ENCODE measurements at places on chromosomes 7 and 10.

- DNase-seq: no peak
These were observed 102.2 kb downstream of the JCAD start for GRCh38 chr10:29957236-29957635.

DNA sequence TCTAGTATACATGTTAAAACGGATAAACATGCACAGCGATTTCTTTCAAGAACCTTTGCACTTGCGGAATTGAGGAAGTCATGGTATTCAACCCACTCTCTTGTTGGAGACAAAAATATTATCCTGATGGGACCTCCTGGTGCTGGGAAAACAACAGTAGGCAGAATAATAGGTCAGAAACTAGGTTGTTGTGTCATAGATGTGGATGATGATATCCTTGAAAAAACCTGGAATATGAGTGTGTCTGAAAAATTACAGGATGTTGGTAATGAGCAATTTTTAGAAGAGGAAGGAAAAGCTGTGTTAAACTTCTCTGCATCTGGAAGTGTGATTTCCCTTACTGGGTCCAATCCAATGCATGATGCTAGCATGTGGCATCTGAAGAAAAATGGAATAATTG lies 6.9 kb downstream of the THNSL1 start:
- DNase-seq: no peak

GRCh38 chr7:75971309-75971960 lies 23.0 kb downstream of the TMEM120A start:
- DNase-seq: no peak

DNA sequence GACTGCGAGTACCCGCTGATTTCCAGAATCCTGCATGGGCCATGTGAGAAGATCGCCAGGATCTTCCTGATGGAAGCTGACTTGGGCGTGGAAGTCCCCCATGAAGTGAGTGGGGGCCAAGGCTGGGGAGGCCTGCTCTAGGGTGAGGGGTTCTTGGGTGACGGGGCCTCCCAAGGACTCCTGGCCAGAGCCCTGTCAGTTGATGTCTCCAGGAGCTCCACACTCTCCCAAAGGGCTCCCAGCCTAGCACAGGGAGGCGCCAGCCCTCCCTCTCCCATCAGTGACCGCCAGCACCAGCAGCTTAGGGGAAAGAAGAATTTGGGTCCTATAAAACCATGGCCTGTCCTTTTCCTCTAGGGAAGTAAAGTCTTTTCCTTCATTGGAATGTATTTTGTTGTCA lies 9.8 kb upstream of the ZNF22 start:
- DNase-seq: no peak

GRCh38 chr10:79038104-79038840 lies 30.5 kb upstream of the ZMIZ1 start:
- no peak for DNase-seq

DNA sequence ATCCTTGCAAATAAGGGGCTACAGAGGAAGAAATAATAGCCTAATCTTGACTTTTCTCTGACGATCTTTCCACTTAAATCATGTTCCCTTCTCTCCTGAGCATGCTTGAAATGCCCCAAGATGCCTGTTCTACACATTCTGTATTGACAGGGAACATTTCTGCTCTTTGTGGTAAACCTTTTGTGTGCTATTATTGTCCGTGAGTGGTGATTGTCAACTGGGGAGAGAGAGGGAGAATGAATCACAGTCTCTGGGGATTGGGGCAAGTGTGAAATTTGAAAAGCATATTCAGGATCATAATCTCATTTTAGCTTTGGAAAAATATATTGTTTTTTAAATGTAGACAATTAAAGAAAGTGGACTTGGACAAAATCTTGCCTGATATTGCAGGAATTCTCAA lies 20.6 kb downstream of the UBTD1 start:
- DNase-seq: no peak

GRCh38 chr7:129821476-129821875 lies 131.3 kb downstream of the UBE2H start:
- DNase-seq: no peak

GRCh38 chr10:34255035-34255434 lies 560.1 kb downstream of the PARD3 start:
- no peak for DNase-seq

DNA sequence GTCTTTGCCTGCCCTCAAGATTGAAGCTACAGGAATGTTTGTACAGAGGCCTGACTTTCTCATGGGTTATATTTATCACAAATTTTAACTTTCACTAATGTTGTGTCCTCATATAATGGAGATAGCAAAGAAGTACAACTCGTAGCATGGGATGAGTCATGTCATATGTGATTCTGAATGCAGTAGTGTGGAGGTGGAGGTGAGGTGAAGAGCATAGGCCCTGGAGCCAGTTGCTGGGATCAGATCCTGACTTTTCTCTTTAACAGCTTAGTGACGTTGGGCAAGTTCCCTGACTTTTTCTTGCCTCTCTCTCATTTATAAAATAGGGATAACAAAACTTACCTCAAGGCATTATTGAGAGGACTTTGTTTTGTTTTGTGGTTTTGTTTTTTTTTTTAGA lies 132.1 kb upstream of the IMMP2L start:
- no peak for DNase-seq

GRCh38 chr10:119398996-119399395 lies 143.5 kb downstream of the RGS10 start:
- DNase-seq: no peak

DNA sequence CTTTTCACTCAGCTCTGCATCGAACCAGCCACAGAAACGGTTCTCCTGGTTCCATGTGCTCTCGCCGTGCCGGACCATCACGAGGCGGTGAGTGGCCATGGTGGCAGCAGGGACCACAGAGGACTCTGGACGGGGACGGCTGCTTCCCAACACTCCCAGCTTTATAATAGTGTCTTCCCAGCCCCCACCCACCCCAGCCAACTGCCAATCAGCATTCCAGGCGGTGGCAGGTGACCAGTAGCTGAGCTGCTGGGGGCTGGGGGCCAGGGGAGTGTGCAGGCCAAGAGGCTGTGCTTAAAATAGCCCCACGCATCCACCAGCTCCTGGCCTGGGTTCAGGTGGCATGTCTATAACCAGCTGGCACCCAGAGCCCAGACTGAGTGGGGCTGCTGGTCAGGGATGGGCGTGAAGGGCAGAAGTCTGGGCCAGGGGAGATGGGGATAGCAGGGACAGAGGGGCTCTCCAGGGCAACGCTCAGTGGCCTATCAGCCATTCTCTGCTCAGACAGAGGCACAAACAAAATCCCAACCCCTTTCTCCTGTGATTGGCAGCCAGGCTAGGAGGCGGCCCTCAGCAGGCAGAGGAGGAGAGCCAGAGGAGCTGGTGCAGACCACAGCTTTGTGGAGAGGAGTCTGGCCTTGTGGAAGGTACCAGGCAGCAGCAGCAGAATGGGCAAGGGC lies at the start of gene PGAM2:
TSS of gene PGAM2 (minus strand) at position 137 of the 680 bp plus-strand sequence. CDS start at position 99, 38 bp downstream.
- no peak for DNase-seq

- no peak for DNase-seq
These were observed 35.0 kb upstream of the CPXM2 start for GRCh38 chr10:123926401-123927264.

GRCh38 chr7:33887266-33887975 lies 17.9 kb upstream of the BMPER start:
- no peak for DNase-seq

GRCh38 chr7:24728503-24729364 lies 28.5 kb downstream of the GSDME start:
- no peak for DNase-seq

GRCh38 chr10:106957823-106958588 lies 206.5 kb downstream of the SORCS1 start:
- no peak for DNase-seq

- no peak for DNase-seq
These were observed 47.7 kb downstream of the VIPR2 start for GRCh38 chr7:159096736-159097581.

- DNase-seq: no peak
These were observed 507.6 kb upstream of the FOXK1 start for GRCh38 chr7:4174451-4174850.

- DNase-seq: no peak
These were observed 721.7 kb upstream of the GALNT17 start for GRCh38 chr7:70410134-70410750.

- no peak for DNase-seq
These were observed 1.1 kb upstream of the SEC31B start for GRCh38 chr10:100520811-100521210.

DNA sequence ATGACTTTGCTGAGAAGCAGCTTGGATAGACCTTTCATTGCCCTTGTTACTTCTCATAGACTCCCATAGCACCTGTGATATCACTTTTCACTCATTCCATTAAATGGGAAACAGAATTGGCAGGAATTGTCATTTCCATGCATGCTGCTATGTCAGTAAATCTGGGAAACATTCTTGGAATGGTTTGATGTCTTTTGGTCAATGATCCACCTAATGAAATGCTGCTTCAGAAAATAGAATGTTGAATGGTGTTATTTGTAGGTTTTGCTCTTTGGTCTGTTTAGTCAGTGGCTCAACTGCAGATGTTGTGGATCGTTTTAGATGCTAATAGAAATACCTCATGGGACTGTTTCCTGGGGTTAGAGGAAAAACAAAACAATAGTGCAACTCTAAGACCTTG lies 127.8 kb downstream of the PLPP4 start:
- no peak for DNase-seq

DNA sequence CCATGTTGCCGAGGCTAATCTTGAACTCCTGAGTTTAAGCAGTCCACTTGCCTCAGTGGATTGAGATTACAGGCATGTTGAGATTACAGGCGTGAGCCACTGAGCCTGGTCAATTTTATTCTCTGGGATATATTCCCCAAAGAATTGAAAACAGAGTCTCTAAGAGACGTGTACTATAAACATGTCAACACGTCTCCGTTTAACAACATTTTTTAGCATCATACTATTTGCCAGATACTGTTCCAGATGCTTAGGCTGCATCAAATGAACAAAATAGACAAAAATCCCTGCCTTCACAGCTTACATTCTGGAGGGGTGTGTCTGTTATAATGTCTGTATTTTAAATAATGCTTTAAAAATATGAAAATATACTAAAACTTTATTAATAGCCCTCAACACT lies 54.1 kb upstream of the PRKG1 start:
- no peak for DNase-seq

- DNase-seq: no peak
These were observed 126.8 kb upstream of the ODAD2 start for GRCh38 chr10:28125701-28126100.

GRCh38 chr10:24891823-24892222 lies 60.6 kb downstream of the PRTFDC1 start:
- DNase-seq: no peak

DNA sequence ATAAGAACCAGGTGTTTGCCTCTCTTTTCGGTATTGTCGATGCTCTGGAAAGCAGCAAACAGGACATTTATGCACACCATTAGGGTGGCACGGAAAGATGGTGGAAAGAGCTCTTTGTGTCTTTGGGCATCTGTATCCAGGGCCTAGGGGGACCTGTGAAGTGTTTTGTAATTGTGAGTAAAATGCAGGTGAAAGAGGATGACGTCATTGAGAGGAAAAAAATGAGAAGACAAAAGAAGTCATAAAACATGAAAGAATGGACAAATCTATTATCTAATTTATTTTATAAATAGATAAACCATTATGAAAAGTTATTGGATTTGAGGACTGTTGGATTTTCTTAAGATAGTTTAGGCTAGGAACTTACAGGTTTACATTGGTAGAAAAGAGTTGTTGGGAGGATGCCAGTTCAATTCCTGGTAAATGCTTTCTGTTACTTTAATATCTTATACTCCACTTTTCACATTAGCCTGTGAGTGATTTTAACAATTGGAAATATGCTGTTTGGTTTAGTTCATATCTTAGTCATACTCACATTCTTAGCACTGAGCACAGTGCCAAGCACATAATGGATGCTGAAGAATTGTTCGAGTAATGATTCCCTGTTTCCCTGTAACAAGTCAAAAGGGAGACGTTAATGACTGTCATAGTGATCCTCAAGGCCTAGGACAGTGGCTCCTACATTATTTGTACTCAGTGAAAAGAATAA lies 62.6 kb downstream of the EXOC4 start:
- no peak for DNase-seq

DNA sequence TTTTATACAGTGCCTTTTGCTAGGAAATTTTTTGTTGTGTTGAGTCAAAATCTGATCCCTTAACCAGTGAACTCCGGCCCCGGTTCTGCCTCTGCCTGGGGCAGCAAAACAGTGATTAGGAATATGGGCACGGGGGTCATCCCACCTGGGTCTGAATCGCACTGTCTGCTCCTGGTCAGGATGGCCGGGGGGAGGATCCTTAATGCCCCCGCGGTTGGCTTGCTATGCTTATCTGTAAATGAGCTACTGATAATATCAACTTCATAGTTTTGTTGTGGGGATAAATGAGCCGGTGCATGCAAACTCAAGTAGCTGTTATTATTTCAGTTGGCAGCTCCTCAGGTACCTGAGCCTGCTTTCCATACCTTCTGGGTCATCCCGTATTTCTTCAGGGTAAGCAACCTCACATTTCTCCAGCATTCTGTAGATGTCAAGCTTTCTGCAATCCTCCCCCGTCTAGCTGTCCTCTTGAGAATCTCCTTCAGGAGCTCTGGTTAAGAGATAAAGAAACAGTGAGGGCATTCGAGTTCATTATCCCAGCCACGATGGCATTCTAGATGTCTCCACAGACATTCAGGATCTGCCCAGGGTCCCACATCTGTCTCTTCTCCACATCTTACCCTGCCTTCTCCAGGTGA lies 592.2 kb downstream of the SDK1 start:
- DNase-seq: no peak

DNA sequence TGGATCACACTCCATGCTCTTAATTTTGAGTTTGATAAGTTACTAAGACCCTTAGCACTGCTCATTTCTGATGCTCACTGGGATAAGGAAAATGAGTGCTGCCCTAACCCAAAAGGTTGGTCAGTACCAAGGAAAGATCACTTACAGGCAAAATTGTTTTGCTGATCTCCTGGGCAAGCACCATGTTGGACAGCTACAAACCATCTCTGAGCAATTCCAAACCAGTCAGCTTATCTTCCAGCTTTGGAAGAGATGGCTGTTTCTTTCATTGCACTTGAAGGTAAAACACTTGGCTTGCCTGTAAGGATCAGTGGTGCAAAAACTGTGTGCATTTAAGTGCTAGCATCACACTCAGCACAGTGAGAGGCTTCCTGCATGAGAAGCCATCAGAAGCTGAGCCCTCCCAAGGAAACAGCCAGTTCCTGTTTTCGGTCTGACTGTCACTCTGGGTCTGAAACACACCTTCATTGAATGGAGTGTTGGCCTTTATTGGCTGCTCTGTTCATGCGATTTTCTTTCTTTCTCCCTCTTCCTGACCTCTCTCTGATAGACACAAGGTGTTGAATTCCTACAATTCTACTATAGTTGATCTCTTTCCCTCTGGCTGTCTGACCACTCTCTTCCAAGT lies 126.4 kb upstream of the GHITM start:
- DNase-seq: no peak

GRCh38 chr10:111139567-111139966 lies 62.7 kb downstream of the ADRA2A start:
- no peak for DNase-seq

DNA sequence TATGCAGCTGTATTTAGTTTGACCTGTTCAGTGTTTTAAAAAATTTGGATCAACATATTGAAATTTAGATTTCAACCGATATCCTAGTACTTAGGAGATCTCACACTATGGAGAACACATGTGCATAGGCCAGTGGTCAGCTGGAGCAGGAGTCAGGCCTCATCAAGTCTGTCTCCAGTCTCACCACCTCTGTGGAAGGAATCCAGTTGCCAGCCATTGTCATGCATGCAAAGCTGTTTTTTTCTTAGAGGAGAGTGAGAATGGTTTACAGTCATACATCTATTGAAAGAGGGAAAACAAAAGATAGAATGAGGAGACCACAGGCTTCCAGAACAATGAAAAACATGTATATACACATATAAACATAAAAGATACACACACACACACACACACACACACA lies 7.6 kb upstream of the CLEC5A start:
- DNase-seq: no peak

- DNase-seq: no peak
These were observed 67.9 kb upstream of the AFAP1L2 start for GRCh38 chr10:114471906-114472876.

All from stimulated activated CD4-positive, alpha-beta T cell treated with anti-CD3 and anti-CD28 coated beads, Interleukin-15, amount 100 ng/mL, for 1 hour (primary cell).